MG63 (cell line): ENCODE measurements at places on chromosomes 16 and 17. TPM values are rescaled to one million over a fixed set of nuclear protein-coding genes. Genes with fewer than 3 reads are reported as not detected.

HSD17B2 gene
- total RNA-seq, result 1.9 and 7.0 TPM in 2 replicates

DNA sequence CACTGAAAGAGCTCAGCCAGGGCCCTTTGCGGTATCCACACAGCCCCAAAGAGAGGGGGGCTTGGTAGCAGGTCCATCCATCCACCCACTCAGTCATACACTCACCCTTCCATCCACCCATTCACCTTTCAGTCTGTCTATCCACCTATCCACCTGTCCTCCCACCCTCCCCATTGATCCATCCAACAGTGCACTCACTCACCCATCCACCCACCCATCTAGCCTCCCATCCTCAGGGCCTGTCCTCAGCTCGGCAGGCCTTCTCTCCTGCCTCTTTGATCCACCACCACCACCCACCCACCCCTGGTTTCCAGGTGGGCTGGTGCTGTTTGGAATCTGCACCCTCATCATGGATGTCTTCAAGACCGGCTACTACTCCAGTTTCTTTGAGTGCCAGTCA is 1.2 kb downstream of the OTOP2 start:
- no peak for DNase-seq

DNA sequence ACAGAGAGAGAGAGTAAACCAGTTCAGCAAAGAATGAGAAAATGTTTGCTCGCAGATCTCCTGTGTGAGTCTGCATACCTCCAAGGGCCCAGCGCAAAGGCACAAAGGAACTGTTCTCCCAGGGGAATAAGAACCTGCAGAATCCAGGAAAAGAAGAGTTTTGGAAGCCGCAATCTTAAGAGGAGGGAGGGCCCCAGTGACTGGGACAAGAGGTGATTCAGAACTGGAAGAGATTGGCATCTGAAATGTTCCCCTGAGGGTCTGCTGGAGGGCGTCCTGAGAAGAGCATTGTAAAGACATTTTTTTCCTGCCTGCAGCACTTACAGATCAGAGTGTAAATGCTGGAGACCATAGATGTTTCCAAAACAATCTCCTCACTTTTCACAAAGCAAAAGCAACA is 6.1 kb downstream of the ATMIN start:
- DNase-seq, result no peak

DNA sequence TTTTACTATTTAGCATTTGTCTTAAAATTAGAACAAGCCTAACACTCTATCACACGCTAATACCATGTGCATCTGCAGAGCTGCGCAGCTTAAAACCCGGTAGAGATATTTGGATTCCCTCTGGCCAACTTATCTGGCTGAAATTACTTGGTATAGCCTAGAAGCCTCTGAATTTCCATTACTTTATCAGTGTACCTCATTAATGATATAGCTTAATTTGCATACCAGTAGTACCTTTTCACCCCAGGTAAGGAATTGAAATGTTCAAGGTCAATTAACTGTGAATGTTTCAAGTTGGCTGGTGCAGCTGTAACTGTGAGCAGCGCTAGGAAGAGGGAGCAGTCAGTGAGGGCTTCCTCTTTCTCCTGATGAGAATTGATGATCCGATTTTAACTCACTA is 74.2 kb downstream of the CNTNAP4 start:
- no peak for DNase-seq

DHX58 gene
- total RNA-seq, result 1.0 and 3.2 TPM in 2 replicates

DNA sequence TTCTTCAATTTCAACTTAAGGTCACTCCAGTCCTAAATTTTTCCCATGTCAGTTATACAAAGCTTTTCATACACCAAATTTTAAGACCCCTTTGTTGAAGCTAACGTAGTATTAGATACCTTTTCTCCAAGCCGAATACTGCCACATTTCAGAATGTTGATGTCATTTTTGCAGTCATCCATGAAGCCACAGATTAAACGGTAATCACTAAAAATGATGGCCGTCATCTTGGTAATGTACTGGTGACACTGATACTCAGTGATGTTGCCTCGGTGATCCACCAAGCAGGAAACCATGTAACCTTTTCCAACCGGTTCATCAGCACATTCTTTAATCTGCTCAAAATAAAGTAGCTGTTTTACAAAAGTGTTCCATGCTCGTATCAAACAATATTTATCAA is 82.1 kb upstream of the CLEC18B start:
- DNase-seq, result no peak

- DNase-seq, result no peak
Observed at GRCh38 chr17:59266745-59267144, 46.4 kb downstream of the GDPD1 start.
